Activated CD8-positive, alpha-beta memory T cell treated with anti-CD3 and anti-CD28 coated beads for 4 hours (primary cell): ENCODE measurements at places on chromosomes 6 and 20.
A peak's percentile ranks its signal among the peaks of the same experiment; 100 is the strongest.

GRCh38 chr20:63138855-63139341, 77.0 kb downstream of the YTHDF1 start:
- DNase-seq = no peak

- peak; percentile 64 for DNase-seq
These were observed 999 bp upstream of the PIM1 start for GRCh38 chr6:37168811-37169495.

DNA sequence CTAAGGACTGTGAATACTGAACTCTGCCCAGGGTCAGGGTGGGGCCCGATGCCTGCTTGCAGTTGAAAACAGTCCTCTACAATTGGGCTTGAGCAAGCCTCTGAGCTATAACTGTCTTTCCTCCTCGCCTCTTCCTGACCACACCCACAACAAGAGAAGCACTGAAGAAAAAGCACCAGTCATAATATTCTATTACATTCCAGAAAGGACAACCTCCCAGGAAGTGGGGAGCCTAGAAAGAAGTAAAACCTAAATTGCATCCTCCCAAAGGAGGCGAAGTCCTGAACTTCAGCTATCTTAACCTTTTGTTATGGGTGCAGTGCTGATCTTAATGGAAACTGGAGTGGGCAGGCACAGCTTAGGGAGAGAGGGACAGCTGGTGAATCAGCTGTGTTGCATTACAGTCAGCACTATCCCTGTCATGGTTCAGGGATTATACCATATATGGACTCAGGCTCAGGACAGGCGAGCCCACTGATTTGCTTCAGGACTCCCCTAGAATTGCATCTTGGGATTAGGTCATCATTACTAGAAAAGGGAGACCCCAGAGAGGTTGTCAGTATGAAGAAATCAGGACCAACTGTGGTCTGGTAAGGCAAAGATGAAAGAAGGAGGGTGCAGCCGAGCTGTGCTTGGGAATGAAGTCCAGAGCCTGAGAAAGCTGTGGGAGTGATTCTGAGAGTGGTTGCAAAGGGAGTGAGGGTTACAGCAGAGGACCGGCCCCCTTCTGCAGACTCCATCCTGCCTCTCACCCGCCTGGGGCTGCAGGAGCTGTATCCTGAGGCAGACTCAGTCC, 18.3 kb upstream of the TRAM2 start:
- no peak for DNase-seq

GRCh38 chr20:47097691-47098622, 203.3 kb downstream of the EYA2 start:
- DNase-seq = no peak

- no peak for DNase-seq
These were observed 80.8 kb downstream of the MKKS start for GRCh38 chr20:10352934-10353824.

DNA sequence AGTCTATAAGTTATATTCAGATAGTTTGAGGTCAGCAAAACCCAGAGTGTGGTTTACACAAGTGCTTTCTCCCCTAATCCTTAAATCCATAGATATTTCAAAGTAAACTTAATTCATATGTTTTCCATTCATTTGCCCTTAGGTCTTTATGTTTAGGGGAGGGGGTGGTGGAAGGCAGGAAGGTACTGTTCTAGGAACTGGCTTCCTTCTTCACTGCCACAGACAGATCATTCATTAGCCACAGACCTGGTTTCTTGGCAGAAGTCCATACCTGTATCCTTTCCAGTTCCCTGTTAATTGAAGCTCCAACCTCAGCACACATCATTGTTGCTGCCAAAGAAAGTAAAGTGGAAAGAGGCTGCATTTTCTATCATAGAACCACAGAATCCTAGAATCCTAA, 123.0 kb downstream of the AIG1 start:
- no peak for DNase-seq
